ENCODE measurements at places on chromosomes 5 and 9.

DNA sequence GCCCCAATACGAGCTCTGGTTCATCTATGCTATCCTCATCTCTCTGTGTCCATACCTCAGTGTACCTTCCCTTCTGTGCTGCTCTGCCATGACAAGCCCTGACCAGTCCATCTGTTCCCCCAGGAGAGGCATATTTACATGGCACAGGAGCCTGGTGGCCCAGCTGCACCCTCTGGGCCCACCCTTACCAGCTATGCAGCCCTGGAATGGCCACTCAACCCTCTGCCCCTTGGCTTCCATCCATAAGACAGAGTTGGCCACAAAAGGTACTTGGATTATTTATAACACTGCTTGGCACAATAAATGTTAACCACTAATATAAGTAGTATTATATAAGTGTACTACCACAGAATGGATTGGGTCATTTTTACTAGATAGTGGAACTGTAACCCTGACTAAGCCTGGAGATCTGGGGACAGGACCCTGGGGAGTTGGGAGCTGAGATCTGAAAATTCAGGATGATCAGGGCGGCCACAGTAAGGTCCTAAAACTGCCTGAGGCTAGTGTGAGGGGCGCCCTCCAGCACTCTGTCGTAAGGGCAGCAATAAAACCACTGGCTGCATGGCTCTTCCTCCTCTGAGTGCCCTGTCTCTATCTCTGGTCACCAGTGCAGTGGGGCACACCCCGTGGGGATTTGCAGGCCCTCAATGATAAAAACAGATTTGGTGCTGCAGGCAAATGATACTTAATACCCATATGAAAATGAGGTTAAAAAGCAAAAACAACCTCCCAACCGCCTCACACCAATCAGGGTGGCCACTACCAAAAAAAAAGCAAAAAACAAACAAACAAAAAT is 65.8 kb downstream of the SEMA4D start:
- no peak for DNase-seq

- no peak for DNase-seq
These were observed 9.9 kb downstream of the HSPA9 start for GRCh38 chr5:138565100-138565821.

DNA sequence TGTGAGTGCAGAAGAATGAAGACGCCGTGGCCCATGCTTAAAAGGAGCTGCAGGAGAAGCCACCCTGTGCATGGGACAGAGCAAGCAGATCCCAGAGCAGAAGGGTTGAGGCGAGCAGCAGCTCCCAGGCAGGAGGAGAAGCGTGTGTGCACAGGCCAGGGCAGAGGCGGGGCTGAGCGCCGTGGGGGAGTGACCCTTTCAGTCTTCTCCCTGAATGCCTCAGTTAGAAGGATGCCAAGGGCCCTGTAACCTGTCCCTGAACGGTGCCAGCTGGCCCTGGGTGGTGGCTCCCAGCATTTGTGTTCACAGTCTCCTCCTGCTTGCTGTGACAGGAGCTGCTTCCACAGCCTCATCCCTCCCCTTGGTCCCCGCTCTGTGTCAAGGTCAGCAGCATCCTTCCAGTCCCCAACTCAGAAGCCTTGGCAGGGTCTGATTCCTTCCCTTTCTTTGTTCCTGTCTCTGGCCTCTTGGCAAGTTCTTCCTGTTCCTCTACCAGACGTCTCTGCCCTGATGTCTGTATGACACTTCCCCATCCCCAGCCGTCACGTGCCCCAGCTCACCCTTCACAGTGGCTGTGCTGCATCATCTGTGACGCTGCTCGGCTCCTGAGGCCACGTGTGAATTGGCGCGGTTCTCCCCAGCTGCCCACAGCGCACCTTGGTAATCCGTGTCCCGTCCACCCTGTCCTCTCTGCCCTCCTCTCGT is 5.2 kb downstream of the EXOC3 start:
- no peak for DNase-seq

- DNase-seq, result no peak
These were observed 698 bp upstream of the TGFBI start for GRCh38 chr5:136028090-136028489.

DNA sequence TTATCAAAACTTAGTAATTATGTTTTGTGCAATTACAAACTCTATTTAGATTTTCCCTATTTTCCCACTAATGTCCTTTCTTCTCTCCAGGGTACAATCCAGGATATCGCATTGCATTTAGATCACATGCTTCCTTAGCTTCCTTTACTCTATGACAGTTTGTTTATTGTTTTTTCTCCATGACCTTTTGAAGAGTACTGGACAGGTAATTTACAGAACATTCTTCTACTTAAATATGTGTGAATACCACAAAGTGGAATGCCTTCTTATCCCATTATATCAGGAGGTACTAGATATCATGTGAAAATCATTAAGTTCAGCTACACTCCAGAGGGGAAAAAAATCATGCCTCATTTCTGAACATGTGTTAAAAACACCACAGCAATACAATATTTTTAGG is 776.6 kb upstream of the CDH9 start:
- no peak for DNase-seq

- DNase-seq, result no peak
These were observed 30.4 kb downstream of the KCNIP1 start for GRCh38 chr5:170534177-170534576.

DNA sequence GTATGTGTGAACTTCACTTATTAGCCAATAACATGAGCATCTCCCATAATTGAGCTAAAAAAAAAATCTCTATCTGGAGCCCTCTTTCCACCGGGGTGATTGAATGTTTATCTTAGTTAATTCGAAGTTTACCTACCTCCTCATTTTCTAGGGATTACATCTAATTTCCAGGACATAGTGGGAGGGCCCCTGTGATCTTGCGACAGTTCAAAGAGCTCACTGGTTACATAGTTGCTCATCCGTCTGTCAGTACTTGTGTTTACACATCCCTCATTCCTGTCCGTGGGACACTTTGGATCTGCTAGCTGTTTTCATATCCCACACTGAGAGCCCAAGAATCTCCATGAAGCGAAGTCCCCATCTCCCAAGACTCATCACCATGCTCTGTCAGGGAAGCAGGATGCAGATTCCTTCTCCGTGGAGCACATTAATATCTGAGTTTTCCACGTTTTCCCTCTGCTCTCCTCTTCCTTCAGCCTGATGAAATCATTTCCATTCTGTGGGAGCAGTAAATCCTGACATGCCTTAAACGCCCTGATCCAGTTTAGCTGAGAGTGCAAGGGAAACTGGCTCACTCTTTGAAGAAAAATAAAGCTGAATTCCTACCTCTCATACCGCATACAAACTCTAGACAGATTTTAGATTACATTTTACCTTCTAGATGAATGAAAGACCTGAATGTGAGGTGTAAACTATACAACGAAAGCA is 10.2 kb upstream of the SFXN1 start:
- no peak for DNase-seq

GRCh38 chr5:43314724-43315123 is 1.5 kb upstream of the HMGCS1 start:
- no peak for DNase-seq

GRCh38 chr5:72837524-72838096 is 21.1 kb downstream of the TNPO1 start:
- DNase-seq, result no peak

DNA sequence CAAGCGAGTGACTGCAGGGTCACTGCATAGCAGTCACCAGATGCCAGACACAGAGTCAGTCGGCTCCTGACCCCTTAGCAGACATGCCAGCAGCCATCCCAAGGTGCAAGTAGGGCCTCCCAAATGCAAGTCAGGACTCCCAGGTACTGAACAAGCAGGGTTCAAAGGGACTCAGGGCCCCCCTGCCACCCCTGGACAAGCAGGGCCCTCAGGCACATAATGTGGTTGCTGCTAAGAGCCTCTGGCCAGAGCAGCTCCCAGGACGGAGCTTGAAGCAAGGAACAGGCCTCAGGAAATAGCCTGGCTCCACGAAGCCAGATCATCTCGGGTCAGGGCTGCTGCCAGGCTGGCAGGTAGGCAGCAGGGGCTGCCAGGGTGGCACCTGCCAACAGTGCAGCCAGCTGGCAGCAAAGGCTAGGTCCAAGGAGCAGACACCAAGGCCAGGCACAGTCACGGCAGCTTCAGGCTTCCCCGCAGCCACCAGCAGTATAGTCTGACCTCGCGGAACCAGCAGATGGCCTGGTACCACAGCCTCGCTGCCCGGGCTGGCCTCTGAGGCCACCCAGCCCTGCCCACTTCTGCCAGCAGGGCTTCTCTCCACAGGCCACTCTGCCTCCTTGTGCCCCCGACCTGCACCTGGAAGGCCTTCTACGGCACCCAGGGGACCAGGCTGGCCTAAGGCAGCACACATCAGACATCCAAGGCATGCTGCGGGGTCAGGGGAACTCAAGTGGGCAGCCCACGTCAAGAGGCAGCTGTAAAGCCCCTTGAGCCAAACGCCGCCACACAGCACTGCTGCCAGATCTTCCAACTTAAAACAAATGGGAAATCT is 7.4 kb downstream of the EEIG1 start:
- no peak for DNase-seq

DNA sequence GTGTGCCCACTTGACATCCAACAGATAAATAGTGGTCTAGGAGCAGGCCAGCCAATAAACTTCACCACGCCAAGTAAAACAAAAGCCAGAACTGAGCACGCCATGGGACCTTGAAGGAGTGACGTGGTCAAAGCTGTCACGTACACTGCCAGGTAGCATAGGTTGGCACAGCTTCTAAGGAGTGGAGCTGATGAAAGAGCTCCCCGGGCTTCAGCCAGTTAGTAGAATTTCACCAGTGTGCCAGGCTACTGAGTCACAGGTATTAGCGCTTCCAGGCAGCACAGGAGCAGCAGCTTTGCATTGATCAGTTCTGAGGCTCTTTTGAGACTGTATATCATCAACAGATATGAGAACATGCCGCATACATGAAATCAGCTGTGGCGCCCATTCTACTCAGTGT is 19.4 kb downstream of the VLDLR start:
- DNase-seq, result no peak

- no peak for DNase-seq
These were observed 308.6 kb upstream of the RGMB start for GRCh38 chr5:98464737-98465330.

DNA sequence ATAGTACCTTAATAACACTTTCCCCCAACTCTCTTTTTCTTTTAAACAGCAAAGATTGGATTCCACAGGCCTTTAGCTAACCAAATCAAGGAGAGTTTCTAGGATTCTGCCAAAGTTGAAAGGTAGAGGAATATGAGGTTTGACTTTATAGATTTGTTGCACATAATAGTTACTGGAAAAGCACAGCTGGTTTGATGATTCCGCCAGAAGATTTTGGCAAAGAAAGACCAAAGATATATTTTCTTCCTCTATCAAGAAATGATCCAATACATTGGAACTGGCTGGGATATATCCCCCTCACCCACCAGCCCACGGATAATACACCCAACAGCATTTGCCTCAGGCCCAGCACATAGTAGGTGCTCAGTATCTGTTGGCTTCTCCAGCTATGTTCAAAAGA is 289.8 kb downstream of the EBF1 start:
- no peak for DNase-seq

GRCh38 chr5:56310711-56311204 is 77.6 kb upstream of the ANKRD55 start:
- no peak for DNase-seq

- DNase-seq, result peak; percentile 94
These were observed 1.9 kb downstream of the SPTAN1 start for GRCh38 chr9:128554155-128554862.

- DNase-seq, result peak; percentile 65
These were observed 41.3 kb downstream of the ZNF366 start for GRCh38 chr5:72465601-72466563.

- DNase-seq, result no peak
These were observed 79.7 kb downstream of the PBX3 start for GRCh38 chr9:125826850-125827249.

DNA sequence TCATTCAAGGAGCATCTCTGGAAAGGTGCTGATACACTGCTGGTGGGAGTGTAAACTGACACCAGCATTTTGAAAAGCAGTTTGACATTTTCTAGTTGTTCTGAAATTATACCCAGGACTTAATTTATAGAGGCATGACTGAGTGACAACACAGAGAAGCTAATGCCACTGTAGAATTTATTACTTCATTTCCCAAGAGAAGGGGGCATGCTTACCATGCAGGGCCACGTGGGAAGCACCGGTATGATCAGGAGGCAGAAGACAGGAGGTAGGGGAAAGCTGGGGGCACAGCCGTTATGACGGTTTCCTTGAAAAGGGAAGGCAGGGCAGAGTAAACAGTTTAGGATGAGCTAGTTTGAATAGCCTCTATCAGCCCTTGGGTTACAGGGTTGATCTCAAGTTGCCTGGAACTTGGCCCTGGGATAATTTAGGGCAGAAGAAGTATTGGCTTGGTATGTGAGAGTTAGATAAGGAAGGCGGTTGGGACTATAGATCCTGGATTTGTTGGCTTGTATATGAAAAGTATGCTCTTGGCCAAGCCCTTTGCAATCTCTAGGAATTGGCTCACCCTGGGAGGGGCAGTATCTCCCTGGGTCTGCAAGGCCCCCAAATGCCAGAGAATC is 305.7 kb downstream of the ENC1 start:
- DNase-seq, result no peak

DNA sequence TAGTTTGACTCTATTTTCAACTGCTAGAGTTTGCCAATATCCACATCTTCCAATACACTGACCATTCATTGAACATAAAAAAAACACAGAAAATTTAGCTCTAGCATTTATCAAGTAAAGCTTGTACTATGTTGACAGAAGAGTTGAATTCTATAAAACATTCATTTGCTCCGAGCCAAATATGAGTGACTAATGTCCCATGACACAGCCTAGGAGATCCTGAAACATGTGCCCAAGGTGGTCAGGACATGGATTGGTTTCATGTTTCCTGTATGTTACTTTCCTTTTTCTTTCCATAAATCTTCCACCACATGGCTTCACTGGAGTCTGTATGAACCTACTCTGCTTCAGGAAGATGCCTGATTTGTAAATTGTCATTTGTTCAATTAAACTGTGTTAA is 122.4 kb upstream of the PRDM9 start:
- no peak for DNase-seq

GRCh38 chr9:133782157-133783130 is 44.3 kb upstream of the SARDH start:
- peak; percentile 56 for DNase-seq

DNA sequence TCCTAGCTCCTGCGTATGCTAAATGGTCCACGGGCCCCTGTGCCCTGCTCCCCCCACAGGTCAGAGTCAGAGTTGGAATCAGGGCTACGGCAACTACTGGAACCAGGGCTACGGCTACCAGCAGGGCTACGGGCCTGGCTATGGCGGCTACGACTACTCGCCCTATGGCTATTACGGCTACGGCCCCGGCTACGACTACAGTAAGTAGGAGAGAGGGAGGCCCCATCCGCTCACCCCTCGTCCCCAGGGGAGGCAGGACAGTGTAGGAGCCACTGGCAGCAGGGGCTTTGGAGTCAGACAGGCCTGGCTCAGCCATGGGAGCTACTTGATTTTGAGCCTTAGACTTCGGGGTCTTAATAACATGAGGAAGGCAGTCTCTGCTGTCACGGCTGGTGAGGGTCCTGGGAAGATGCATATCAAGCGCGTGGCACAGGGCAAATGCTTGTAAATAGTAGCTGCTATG is 5.8 kb downstream of the HNRNPAB start:
- no peak for DNase-seq

DNA sequence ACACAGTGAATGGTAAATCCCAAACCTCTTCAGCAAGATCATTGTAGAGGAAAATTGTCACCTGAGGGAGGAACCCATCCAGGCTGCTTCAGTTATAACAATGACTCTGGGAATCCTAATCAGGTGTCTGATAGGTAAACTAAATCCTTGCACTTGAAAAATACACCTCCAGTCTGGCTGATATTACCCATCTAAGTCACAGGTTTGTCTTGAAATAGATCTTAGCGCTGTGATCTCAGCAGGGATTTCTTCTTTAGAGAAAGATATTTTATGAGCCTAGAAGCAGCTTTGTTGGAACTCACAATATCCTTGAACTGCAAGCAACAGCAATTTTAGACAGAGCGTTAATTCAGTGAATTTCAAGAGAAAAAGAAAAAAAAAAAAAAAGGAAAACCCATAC is 149.7 kb downstream of the SGCD start:
- no peak for DNase-seq
